Nephron progenitor cell (in vitro differentiated cells): ENCODE measurements at places on chromosomes 3 and 15.

GRCh38 chr15:52668133-52668532, 11.1 kb downstream of the ATOSA start:
- no peak for DNase-seq

DNA sequence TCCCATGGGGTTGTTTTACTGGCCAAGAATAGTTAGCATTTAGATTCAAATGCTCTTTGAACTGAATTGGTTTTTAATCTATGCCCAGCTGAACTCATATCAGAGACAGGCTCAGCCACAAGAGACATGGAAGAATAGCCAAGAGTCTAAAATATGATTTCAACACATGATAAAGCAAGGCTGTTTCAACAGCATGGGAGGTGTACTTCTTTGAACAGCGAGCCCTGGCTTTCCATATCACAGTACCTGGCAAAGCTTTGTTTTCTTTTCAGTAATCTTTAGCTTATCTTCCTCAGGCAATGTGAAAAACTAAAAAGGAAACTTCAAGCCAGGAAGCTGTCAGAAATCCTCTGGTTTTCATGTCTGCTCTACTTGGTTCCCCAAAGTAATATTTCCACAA, 413.6 kb upstream of the ADAMTS9 start:
- no peak for DNase-seq

GRCh38 chr15:101675796-101676582, 23.8 kb upstream of the TM2D3 start:
- no peak for DNase-seq

DNA sequence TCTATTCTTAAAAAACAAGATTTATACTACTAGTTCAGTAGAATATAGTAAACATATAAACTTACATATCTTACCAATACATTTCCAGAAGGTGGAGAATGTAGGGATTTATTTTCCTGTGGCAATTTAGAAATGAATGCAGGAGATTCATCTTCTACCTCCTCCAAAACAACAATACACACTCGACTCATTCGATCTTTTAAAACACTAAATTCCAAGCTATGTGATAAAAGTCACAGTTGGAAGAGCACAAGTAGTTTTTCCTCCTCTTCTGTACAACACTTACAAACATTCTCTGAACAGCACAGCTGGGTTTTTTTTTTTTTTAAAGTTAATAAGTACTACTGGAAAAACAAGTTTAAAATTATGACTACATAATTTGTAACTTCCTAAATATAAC, 1.4 kb downstream of the ANKRD28 start:
- no peak for DNase-seq

GRCh38 chr3:141642215-141642614, 95.9 kb upstream of the RNF7 start:
- DNase-seq, result no peak

- DNase-seq, result no peak
These were observed 154.3 kb downstream of the TMEM108 start for GRCh38 chr3:133192363-133192945.

DNA sequence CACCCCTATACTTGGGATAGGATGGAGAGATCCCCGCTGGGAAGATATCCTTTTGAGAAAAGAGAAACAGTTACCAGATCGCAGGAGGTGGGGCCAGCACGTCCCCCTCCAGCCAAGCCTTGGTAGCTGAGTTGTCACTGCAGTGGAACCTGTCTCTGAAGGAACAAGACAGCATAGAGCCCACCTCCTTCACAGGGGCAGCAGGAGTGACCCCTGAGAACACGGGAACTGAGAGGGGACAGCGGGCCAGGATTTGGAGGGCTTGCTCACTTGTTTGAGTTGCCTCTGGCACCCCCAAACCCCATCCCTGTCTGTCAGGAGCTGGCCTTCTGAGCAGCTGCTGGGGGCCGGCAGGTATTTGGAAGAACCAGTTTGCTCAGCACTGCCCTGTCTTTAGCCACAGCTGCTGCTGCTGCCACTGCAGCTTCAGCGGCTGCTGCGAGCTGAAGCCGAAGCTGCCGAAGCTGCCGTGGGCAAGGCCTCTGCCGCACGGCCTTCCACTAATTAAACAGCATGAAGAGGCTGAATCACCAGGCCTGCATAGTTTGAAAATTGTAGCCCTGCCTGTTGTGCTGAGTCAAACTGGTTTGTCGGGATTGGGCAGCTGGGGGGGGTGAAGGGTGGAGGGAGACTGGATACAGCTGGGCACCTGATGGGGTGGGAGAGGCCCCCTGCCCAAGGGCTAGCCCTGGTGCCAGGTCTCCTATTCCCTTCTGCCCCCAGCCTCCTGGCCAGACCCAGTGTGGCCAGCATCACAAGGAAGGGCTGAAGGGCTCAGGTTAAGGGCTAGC, 4.0 kb downstream of the EPHB3 start:
- DNase-seq, result no peak

DNA sequence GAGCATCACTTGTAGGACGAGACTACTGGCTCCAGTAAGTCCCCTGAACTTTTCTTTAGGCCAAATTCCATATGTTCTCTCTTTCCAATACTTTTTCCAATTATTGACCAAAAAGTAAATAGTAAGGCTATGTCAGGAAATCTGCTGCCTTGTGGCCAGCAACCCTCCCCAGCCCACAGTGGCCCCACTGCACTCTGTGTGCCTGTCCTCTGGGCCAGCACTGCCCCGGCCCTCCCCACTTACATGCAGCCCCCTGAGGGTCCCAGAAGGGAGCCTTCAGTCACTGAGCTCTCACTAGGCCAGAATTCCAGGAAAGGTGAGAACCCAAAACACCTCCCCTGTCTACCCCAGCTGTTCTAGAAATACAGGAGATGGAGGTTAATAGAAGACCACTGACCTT, 21.3 kb upstream of the ALDH1A3 start:
- DNase-seq, result no peak

DNA sequence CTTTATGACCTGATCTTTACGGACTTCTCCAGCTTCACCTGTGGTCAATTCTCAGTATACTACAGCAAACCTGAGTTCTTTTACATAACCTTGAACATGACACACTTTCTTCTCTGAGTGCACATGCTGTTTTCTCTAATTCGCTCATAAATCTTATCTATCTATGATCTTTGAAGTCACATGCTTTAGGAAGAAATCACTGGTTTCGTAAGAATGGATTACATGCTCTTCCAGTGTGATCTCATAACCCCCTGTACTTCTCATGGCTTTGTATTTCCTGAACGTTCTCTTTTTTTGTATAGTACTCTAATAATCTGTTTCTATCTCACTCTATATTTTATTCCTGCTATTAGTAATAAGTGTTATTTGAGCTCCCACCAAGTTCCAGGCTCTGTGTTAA, 1165.2 kb downstream of the TBL1XR1 start:
- no peak for DNase-seq

DNA sequence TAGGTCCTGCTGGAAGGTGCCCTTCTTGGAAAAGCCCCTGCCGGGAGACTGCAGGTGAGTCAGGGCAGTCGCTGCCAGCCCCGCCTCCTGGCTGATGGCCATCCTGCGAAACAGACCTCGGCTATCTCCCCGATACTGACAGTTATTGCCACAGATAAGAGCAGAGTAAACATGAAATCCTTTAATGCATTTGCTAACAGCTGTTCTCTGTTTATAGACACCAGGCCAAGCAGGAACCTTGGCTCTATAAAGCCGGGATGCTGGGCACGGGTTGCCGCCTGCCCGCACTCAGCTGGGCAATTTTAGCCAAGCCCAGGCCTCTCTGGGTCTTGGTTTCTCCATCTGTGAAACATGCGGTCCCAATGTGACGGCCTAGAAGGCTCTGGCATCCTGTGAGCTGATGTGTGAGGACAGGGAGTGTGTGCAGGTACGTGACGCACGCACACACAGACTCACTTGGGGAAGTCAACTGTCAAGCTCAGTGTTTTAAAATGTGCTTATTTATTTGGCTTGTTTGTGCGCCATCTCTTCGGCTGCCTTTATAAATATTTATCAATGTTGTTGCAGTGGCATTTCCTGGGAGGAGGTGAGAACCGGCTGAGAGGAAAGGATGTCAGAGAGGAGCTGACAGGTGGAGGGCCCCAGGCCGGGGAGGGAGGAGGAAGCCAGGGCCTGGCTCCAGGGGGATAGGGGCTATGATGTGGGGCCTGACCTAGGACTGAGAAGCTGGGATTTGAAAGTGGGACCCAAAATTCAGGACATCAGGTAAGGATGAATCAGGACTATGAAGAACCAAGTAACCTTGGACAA, 50.8 kb upstream of the PRR23E start:
- DNase-seq, result no peak

- no peak for DNase-seq
These were observed 65.1 kb upstream of the CBLB start for GRCh38 chr3:105933871-105934270.

GRCh38 chr3:147937341-147937740, 528.2 kb downstream of the ZIC1 start:
- DNase-seq, result no peak

DNA sequence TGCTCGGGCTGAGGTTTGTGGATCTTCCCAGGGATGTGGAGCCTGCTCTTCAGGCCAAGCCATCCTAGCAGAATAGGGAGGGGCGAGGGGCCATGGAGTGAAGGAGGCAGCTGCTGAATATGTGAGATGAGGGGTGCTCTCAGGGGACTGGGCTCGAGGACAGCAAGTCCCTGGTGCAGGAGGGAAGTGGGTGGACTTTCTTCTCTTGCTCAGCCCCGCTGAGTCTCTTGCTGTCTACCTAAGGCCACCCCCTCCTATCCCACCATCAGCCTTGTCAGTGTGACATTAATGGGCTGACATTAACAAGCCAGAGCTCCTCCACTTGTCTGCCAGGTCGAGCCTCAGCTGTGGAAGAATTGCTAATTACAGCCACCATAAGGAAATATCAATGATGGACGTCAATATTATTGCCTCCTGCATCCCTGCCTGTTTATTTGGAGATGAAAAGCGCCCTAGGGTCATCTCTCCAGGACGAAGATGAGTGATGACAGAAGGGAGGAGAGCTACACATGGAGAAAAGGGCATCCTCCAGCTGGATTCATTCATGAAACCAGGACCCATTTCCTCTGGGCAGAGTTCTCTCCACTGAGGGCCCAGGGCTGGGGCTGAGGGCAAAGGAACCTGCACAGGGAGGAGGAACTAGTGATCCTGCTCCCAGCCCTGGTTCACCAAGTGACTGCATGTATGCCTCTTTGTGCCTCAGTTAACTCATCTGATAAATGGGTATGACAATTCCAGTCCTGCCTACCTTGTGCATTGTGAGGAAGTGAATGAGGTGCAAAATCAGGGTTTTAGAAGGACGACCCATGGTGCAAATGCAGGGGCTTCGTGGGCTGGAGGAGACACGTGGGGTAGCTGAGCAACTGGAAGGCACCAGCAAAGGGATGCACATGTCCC, 34.9 kb upstream of the LINGO1 start:
- DNase-seq, result no peak

DNA sequence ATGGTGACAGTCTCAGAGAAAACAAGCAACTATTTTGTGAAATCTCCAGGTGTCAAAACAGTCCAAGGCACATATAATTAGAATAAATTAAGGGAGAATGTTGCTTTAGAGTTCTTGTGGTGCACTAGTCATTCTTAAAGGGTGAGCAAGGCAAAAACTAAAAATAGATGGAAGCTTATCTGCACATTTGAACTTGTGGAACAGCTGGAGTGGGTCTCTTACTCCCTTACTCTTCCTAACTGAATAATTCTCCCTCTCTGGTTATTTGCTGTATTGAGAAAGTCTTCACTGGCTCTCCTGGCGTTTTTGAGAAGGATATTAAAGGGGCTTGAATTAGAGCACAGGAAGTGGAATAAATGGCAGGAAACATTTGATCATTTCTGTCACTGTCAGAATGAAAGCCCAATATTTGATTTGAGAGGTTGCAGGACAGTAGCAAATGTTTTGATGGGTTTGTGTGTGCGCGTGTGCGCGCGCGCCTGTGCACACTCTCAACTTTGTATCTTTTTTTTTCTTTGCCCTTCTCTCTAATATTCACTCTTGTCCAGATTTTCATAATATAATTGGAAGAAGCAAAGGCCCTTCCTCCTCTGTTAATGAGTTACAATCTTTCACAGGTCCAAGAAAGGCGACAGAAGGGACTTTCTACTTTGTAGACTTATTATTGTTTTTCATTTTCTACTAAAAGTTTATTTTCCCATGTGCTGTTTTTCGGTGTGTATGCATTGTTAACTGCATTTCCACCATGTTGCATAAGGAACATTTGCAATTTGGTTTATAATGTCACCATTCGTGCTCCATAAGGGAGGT, 40.9 kb downstream of the AKAP13 start:
- no peak for DNase-seq

DNA sequence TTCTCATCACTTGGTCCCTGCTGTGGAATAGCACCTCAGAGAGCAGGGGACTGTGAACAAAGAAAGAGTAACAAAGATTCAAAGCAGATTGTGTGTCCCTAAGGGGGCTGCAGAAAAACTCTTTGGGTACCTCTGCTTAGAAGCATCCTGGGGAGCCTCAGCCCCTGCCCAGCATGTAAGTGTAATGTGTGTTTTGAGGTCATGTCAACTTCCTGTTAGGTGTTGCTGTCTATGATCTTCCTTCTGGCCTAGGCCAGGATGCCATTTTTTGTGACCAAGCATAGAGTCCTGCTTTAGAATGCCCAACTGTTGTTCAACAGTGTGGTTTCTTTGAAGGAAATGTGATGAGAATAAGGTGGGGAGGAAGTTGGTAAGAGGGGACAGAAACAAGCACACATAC, 77.1 kb upstream of the BCL6 start:
- DNase-seq, result no peak

GRCh38 chr3:31733234-31733667, 200.5 kb downstream of the STT3B start:
- no peak for DNase-seq
